ENCODE measurements at places on chromosomes 6 and 20. TPM values are rescaled to one million over a fixed set of nuclear protein-coding genes. Genes with fewer than 3 reads are reported as not detected.
A peak's percentile ranks its signal among the peaks of the same experiment; 100 is the strongest.

GRCh38 chr20:19735446-19735845, 22.6 kb upstream of the RIN2 start:
- no peaks in the 10 kb centered on the region for H3K36me3 ChIP-seq
- no peak overlapping the region for H3K4me3 ChIP-seq
- H3K27me3 ChIP-seq: no peaks in the 10 kb centered on the region
- DNase-seq: peak; percentile 81
- H3K27ac ChIP-seq: no peak overlapping the region

GRCh38 chr6:16437095-16437494, 198.7 kb downstream of the GMPR start:
- no peaks in the 10 kb centered on the region for H3K36me3 ChIP-seq
- H3K4me1 ChIP-seq: peaks cover 4% of the 10 kb centered on the region
- no peak overlapping the region for H3K4me3 ChIP-seq
- no peak for DNase-seq
- no peak overlapping the region for H3K27ac ChIP-seq

DNA sequence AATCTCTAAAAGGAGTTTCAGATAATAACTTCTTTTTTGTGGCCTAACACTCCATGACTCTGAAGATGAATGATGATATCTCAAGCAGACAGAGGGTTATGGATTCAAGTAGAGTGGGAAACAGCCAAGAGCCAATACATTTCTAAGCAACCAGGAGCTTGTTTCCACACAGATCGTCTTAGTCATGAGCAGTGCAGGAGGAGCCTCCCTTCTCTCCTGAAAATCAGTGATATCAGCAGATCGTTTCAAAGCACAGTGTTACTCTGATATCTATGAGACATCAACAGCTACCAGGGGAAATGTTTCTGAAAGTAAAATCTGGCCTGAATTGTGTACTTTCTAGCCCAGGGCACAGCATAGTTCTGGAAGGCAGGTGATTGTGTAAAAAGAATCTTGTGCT, 11.5 kb downstream of the ADGRG6 start:
- peak; percentile 79 for DNase-seq
- H3K4me1 ChIP-seq: no peaks in the 10 kb centered on the region
- no peaks in the 10 kb centered on the region for H3K27me3 ChIP-seq
- H3K27ac ChIP-seq: no peak overlapping the region

- no peak overlapping the region for H3K27ac ChIP-seq
- H3K4me1 ChIP-seq: peaks cover 41% of the 10 kb centered on the region
- H3K36me3 ChIP-seq: no peaks in the 10 kb centered on the region
These were observed 215.1 kb upstream of the CNR1 start for GRCh38 chr6:88381289-88381642.

- DNase-seq: no peak
- peaks cover 11% of the 10 kb centered on the region for H3K4me1 ChIP-seq
- H3K27ac ChIP-seq: no peak overlapping the region
These were observed 32.4 kb downstream of the EZR start for GRCh38 chr6:158786645-158787304.

DNA sequence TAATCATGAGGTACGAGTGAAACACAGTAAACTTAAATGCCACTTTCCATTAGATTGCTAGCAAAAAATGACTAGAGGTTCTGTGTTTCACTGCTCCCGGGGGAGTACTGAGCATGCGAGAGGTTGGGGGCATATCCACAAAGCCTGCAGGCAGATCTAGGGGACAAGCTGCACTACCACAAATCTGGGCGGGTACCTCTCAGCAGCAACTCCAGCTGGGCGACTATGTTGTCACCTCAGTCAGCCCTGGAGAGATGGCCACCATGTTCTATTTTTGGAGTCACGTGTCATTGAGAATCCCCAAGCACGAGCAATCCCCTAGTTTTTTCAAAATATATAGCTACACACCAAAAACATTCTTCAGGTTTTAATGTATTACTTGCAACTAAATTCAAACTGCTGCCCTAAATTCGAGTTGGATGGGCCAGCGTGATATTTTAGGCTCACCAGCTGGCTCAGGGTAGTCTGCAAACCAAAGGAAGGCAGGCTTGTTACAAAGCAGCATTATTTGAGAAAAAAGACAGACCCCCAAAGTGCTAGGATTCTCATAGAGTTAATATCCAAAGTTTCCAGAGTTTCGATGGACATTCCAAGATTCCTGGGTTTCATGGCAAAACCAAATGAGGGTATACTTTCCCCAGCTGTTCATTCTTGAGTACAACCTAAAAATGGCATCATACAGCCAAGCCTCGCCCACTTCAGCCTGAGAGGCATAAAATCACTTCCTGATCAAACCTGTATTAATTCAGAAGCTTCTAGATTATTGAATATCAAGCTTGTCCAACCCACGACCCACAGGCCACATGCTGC, 24.1 kb upstream of the MYLIP start:
- H3K36me3 ChIP-seq: no peaks in the 10 kb centered on the region
- H3K4me1 ChIP-seq: no peaks in the 10 kb centered on the region
- H3K27me3 ChIP-seq: no peaks in the 10 kb centered on the region
- H3K27ac ChIP-seq: no peak overlapping the region
- H3K4me3 ChIP-seq: no peak overlapping the region

DNA sequence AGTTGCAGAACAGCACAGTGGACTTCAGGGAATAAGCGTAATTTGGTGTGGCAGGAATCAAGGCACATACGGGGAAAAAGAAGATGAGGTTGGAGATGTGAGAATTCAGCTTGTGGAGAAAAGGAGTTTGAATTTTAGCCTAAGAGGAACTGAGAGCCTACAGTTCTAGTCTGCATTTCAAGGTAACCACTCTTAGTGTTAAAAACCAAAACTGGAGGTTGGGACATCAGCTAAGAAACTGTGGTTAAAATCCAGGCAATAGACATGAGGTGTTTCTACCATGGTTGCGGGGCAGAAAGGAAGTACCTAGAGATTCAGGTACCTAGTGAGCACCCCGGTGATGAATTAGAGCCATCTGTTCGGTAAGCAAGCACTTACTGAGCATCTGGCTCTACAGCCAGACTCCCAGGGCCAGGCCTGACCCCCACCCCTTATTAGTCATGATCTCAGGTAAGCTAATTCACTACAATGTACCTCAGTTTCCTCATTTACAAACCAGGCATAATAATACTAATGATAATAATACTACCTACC, 44.4 kb downstream of the FAXC start:
- H3K36me3 ChIP-seq: no peaks in the 10 kb centered on the region
- H3K4me3 ChIP-seq: no peak overlapping the region
- H3K27me3 ChIP-seq: no peaks in the 10 kb centered on the region
- DNase-seq: no peak
- no peak overlapping the region for H3K27ac ChIP-seq
- H3K4me1 ChIP-seq: no peaks in the 10 kb centered on the region

DNA sequence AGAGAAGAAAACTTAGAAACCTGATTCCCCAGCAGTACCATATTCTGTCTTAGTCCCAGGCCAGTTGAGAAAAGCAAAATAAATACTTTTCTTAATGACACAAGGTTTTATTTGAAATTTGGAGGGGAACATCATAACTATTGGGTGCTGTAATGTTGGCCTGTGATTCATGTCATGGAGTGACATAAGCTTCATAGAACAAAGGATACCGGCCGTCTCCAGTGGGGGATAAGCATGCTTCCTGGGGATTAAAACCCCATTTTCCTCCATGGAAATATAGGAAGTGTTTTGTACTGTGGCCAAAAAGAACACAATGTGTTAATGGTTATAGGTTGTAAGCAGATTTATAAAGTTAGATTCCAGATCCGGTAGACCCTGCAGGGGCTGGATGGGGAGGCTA, 18.0 kb downstream of the MTHFD1L start:
- DNase-seq: no peak
- no peaks in the 10 kb centered on the region for H3K27me3 ChIP-seq
- peaks cover 17% of the 10 kb centered on the region for H3K4me1 ChIP-seq
- peaks cover 38% of the 10 kb centered on the region for H3K36me3 ChIP-seq
- peak overlapping the region; percentile 94 for H3K27ac ChIP-seq

GRCh38 chr6:151209071-151209831, 30.5 kb upstream of the AKAP12 start:
- H3K27ac ChIP-seq: no peak overlapping the region
- peak; percentile 27 for DNase-seq
- H3K36me3 ChIP-seq: no peaks in the 10 kb centered on the region
- peak overlapping the region; percentile 32 for H3K4me3 ChIP-seq
- no peaks in the 10 kb centered on the region for H3K27me3 ChIP-seq

DNA sequence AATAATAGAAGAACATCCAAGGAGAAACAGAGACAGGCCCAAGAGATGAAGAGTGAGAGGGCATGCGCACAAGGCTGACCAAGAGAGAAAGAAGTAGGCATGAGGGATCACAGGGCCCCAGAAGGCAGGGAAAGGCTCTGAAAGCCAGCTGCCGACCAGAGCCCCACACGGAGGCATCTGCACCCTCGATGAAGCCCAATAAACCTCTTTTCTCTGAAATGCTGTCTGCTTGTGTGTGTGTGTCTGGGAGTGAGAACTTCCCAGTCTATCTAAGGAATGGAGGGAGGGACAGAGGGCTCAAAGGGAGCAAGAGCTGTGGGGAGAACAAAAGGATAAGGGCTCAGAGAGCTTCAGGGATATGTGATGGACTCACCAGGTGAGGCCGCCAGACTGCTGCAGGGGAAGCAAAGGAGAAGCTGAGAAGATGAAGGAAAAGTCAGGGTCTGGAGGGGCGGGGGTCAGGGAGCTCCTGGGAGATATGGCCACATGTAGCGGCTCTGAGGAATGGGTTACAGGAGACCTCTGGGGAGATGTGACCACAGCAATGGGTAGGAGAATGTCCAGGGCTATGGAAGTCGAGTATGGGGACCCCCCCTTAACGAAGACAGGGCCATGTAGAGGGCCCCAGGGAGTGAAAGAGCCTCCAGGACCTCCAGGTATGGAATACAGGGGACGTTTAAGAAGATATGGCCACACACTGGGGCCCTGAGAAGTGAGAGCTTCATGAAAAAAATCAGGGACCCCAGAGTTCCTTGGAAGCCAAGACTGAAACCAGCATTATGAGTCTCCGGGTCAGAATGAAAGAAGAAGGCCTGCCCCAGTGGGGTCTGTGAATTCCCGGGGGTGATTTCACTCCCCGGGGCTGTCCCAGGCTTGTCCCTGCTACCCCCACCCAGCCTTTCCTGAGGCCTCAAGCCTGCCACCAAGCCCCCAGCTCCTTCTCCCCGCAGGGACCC, 981 bp upstream of the TNF start:
- no peaks in the 10 kb centered on the region for H3K4me1 ChIP-seq
- H3K4me3 ChIP-seq: no peak overlapping the region
- DNase-seq: no peak
- H3K27ac ChIP-seq: no peak overlapping the region

GRCh38 chr6:110517601-110518281, 41.3 kb upstream of the SLC22A16 start:
- H3K27ac ChIP-seq: no peak overlapping the region
- no peak for DNase-seq
- H3K27me3 ChIP-seq: peaks cover 23% of the 10 kb centered on the region
- no peak overlapping the region for H3K4me3 ChIP-seq
- no peaks in the 10 kb centered on the region for H3K4me1 ChIP-seq

- H3K4me1 ChIP-seq: no peaks in the 10 kb centered on the region
- no peak for DNase-seq
- H3K4me3 ChIP-seq: no peak overlapping the region
- no peaks in the 10 kb centered on the region for H3K36me3 ChIP-seq
These were observed 636.6 kb upstream of the MAN1A1 start for GRCh38 chr6:119985952-119986736.

DNA sequence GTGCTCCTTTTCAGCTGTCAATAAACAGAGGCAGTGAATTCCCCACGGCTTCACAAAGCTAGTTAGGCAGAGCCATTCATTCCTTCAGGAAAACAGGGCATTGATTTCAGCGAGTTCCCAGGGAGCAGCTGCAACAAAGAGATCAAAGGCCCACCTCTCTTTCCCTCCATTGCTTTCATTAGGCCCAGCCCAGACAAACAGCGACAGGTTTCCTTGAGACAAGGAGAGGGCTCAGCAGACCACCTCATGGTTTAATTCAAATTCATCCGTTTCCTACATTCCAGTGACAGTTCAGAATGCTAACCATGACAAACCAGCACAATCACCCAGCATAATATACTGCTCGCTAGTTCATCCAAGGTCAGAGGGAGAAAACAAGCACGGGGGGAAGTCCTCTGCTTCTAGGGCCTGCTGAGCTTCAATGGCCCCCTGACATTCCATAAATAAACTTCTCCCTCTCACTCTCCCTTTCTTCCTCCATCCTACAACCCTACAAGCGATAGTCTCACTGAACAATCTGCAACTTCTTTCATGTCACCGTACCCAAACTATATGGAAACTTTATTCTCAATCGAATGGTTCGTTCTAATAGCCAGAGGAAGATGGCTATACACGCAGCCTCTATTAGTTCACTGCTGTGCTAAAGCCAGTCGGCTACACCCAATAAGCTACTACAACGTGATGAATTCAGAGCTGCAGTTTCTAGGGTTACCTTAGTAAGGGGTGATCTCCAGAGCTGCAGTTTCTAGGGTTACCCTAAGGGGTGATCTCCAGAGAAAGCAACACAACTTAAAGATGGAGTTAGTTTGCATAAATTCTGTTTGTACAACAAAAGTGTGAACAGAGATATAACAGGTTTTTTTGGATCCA, 34.7 kb downstream of the PLAGL1 start:
- H3K27ac ChIP-seq: no peak overlapping the region
- DNase-seq: no peak
- H3K36me3 ChIP-seq: no peaks in the 10 kb centered on the region
- no peaks in the 10 kb centered on the region for H3K27me3 ChIP-seq
- H3K4me1 ChIP-seq: peaks cover 6% of the 10 kb centered on the region

DNA sequence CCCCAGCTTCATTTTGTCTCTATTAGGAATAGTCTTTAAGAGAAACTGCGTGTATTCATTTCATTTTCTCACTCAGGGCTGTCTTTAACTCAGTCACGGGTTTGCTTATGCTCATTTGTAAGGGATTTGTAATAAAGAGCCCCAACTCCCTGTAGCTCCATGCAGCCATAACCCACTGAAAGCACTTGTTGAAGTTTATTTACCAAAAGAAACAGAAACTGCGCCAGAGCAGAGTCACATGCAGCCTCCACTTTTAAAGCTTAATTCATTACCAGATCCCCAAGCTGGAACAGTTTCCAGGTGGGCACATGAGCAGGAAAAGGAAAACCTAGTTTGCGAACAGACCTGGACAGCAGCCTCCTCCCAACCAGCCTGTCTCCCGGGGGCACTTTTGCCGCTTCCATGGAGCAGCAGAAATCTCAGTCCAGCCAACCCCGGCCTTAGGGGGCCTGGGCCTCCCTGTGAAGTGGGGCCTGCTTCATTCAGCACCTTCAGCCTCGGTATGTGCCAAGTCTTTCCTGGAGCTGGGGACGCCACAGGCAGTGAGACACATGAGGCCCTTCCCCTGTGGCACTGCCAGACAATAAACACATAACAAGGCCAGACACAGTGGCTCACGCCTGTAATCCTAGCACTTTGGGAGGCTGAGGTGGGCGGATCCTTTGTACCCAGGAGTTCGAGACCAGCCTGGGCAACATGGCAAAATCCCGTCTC, 4.5 kb downstream of the BCAS4 start:
- no peaks in the 10 kb centered on the region for H3K27me3 ChIP-seq
- peaks cover 11% of the 10 kb centered on the region for H3K4me1 ChIP-seq
- no peaks in the 10 kb centered on the region for H3K36me3 ChIP-seq
- DNase-seq: no peak
- no peak overlapping the region for H3K27ac ChIP-seq

GID8 gene
- 37.3 TPM for total RNA-seq

MAPK13 gene
- total RNA-seq: 4.5 TPM

ALDH5A1 gene
- total RNA-seq: 3.7 TPM

TSHZ2 gene
- total RNA-seq: 0.72 TPM

LPA gene
- not detected for total RNA-seq

SDC4 gene
- total RNA-seq: 125 TPM

BEND3 gene
- total RNA-seq: 3.7 TPM

Measured in astrocyte (in vitro differentiated cells and primary cell).